ENCODE measurements at places on chromosomes 5 and 9.

DNA sequence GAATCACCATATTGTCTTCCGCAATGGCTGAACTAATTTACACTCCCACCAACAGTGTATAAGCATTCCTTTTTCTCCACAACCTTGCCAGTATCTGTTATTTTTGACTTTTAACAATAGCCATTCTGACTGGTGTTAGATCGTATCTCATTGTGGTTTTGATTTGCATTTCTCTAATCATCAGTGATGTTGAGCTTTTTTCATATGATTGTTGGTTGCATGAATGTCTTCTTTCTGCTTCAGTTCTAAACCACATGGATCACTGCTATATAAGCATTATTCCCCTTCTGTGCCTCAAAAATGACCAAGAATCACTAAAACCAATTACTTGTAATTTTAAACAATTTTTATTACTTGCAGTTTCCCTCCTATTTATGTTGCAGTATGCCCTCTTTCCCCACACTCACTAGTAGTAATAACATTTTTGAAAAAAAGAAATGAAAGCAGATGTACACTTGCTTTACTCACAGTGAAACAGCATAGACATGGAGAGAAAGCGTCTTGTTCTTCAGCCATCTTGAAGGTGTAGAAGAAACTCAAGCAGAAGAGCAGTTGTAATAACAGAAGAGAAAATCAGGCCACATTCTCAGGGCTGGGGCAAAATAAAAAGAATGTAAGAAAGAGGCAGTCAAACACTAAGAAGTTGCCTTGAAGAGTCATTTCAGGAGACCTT is 4.5 kb upstream of the TMEM252 start:
- no peak for DNase-seq

DNA sequence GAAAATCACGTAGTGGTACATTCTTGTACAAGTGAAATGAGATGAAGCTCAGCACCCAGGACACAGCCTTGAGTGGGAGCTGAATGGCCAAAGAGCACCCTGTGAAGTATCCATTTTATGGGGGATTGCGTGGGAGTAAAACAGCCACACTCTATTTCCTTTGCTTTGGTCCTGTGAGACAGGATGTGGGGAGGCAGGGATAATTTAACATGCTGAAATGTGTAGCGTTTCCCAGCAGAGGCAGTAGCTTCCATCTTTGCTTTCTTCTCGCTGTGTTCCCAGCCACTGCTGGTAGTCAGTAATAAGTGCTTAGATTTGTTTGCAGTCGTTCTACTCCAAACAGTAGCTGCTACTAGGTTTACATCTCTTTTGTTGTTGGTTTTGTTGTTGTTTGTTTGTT is 4.4 kb downstream of the IL31RA start:
- DNase-seq: no peak

GRCh38 chr5:124654418-124654817 is 92.0 kb downstream of the ZNF608 start:
- DNase-seq: no peak

- no peak for DNase-seq
These were observed 121.8 kb downstream of the CAVIN4 start for GRCh38 chr9:100699668-100700067.

DNA sequence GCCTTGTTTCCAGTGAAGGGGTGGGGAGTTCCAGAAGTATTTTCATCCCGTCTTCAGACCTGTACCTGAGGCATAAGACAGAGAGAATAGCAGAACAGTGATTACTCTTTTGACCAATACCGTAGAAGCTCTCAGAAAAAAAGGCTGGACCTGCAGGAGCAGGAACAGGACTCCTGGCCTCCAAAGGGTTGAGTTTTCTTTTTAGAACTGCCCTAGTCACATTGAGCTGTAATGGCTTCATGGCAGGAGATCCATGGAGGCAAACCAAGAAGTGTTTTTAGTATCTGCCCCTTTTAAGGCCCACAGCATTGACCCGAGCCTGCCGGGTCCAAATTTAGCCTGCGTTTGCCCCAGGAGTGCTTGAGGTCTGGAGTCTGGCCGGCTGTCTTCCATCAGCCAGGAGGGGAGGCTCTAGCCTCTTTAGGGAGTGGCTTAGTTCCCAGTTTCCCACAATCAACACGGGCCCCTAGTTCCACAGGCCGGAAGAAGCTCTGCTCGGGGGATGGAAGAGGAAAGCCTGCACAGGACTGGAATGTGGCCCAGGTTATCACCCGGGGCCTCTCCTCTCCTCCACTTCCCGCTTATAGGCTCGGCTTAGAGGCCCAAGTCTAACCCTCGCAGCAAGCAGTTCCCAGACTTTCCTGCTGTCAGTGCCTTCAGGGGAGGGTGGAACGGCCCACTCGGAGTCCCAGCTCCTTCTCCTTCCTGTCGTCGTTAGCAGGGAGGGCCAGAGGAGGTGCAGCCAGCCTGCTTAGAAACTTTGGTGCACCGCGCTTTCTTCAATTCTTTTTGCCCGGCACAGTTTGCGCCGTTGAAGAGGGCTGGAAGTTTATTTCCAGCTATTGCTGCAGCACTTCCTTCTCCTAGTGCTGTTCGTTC is 80.7 kb downstream of the C9orf152 start:
- DNase-seq: no peak

- DNase-seq: no peak
These were observed 19.7 kb upstream of the CSF1R start for GRCh38 chr5:150105928-150106615.

DNA sequence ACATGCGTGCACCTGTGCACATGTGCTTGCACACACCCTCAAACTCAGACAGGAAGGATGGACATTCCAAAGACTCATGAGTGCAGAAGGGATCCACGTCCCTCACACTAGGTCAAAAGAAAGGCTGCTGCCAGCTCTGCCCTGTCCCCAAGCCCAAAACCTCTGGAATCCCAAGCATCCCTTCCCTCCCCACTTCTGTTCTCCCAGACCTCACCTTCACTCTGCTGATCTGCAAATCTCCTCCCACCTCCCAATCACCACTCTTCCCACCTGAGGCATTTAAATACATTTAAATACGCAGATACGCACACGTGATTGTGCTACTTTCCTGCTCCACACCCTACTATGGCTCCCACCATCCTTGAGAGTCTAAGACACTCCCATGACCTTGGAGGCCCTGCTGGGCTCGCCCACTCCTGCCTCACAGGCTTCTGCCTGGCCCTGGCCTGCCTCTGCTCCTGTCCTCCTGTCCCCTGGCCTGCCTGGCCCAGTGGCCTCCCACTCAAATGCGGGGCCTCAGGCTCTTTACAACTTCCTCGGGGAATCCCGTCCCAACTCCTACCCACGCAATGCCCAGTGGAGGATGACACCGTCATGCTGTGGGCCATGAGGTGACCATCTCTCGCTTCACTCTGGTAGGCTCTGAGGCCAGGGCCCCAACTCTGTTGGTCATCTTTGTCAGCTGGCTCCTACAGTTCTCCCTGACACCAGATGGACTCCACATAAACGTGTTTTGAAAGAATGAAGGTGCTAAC is 478.4 kb upstream of the DAP start:
- DNase-seq: no peak

- no peak for DNase-seq
These were observed 124.9 kb downstream of the SLC12A2 start for GRCh38 chr5:128208436-128208835.

- DNase-seq: no peak
These were observed 324.4 kb downstream of the ENC1 start for GRCh38 chr5:74316064-74316603.

DNA sequence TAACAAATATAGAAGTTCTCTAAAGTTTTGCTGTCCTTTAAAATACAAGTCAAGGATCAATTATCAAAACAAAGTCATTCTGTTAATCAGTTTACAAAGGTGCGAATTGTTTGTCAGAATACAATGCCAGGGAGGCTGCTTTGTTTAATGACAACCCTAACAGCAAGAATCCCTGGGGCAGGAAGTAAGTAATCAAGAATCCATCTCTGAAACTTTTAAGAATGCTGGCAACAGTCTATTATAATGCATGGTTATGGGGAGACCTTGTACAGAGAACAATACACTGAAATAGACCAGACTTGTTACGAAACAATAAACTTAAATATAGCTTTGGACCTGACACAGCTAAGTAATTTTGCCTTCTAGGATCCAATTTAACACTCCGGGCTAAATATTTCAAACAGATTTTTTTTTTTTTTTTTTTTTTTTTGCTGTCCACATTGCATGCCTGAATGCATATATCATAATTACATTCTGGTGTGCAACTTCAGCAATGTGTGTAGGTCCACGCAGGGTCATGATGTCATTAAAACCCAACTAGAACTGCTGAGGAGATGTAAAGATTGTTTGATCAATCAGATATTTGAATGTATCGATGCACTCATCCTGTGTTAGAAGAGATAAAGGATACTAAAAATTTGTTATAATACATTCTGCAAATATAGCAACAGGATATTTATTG is 421.3 kb downstream of the CETN3 start:
- no peak for DNase-seq

DNA sequence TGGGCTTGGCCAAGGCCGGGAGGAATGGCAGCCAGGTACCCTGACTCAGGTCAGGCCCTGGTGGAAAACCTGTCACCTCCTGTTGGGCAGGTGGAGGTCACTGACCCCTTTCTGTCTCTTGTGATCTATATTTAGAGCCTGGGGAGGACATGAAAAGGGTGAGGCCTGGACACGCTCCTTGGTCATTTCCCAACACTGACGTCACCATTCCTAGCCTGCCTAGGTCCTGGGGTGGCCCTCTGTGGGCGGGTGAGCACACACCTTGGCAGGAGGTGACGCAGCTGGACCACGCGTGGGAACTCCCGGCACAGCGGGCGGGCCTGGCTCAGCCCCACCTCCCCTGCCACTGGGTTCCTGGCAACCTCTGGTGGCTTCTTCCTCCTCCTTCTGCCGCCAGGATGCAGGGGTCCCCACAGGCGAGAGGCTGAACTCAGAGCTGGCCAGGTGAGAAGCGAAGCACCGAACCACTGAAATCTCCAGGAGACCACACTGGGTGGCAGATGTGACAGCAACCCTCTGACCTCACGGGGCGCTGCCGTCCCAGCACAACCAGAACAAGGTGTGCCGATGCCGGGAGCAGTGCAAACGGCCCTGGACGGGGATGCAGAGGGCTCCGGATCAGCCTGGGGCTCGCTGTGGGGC is 6.4 kb upstream of the RALGDS start:
- DNase-seq: no peak

- no peak for DNase-seq
These were observed 65.1 kb upstream of the NEURL1B start for GRCh38 chr5:172575816-172576545.

- peak; percentile 77 for DNase-seq
These were observed 41.5 kb upstream of the MAP1B start for GRCh38 chr5:72065751-72066255.

GRCh38 chr5:153896701-153897100 is 142.0 kb downstream of the FAM114A2 start:
- DNase-seq: peak; percentile 5

DNA sequence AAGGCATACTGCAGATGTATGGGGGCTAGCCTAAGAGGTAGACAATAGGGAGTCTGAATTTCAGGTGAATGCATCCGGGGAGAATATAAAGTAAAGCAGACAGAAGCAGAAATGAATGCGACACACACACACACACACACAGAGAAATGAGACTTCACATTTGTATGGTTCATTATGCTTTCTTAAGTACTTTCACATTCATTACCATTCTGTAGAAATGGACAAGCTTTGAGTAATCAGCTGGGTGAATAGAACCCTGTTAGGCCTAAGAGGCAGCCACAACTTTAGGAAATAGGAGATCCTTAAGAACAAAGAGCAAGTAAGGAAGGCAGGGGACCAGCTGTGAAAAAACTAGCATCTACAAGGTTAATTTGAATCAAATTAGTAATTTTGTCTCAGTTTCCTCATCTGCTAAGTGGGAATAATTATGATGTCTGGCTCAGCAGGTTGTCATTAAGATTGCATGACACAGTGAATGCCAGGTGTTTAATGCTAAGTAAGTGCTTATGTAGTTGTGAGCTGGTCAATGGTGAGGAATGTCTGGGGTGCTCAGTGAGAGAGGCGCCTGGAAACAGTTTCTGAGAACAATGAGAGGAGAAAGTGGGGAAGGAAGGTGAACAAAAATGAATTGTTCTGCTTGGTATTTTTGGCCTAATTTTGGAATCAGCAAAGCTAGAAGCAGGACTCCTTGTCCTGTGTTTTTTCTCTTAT is 265.8 kb upstream of the CLINT1 start:
- DNase-seq: no peak

- no peak for DNase-seq
These were observed 1.0 kb upstream of the TPM2 start for GRCh38 chr9:35690614-35691333.

DNA sequence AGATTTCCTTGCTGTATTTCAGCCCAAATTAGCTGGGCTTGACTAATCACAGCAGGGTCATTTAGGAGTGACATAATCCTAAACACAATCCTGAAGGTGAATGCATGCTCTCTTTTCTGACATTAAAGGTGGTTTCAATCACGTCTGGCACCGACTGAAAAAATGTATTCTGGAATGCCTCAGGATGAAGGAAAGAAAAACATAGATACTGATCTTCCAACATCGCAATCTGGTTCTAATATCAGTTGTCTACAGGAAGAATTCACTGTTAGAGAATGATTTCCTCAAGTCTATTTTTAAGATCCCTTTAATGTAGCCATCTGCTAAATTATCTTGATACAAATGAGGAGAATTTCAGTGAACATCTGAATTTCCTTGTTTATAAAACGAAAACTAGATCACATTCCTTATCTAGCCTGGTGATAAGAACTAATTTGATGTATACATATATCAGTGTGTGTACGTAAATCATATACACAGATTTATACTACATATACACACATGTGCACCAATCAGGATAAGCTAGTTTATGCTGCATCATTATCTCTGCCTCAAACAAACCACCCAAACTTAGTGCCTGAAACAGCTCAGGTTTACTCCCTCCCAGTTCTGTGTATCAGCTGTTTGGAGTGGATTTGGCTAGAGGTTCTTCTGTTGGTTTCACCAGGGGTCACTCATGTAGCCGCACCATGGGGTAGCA is 31.3 kb upstream of the TAS2R1 start:
- no peak for DNase-seq

GRCh38 chr5:147461915-147462314 is 48.0 kb downstream of the DPYSL3 start:
- DNase-seq: no peak

DNA sequence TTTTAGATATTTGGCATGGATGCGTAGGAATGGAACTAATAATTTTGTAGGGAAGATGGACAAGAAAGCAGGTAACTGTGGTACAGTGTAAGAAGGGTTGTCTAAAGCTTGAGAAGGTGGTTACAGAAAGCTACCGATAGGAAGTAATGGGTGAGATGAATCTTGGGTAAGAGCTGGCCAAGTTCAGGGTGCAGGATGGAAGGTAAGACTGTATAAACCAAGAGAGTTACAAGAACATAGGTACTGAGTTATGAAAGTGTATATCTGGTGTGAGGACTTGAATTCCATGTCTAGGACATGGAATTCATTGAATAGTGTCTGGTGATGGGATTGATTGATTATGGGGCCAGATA is 1.4 kb downstream of the MCCC2 start:
- DNase-seq: no peak

GRCh38 chr9:108552459-108553040 is 303.2 kb downstream of the ACTL7B start:
- DNase-seq: no peak

GRCh38 chr9:32264170-32264864 is 120.1 kb upstream of the ACO1 start:
- DNase-seq: no peak

- no peak for DNase-seq
These were observed 1.6 kb upstream of the ZNF608 start for GRCh38 chr5:124747791-124748686.

Measured in NCI-H1417 treated with DMSO at 0.1 percent for 48 hours (cell line).